Hematopoietic multipotent progenitor cell (in vitro differentiated cells): ENCODE measurements at places on chromosomes 7 and 10. TPM values are rescaled to one million over a fixed set of nuclear protein-coding genes. Genes with fewer than 3 reads are reported as not detected.

- no peak for DNase-seq
Measured at GRCh38 chr10:72098836-72099599, 10.7 kb upstream of the SPOCK2 start.

DNA sequence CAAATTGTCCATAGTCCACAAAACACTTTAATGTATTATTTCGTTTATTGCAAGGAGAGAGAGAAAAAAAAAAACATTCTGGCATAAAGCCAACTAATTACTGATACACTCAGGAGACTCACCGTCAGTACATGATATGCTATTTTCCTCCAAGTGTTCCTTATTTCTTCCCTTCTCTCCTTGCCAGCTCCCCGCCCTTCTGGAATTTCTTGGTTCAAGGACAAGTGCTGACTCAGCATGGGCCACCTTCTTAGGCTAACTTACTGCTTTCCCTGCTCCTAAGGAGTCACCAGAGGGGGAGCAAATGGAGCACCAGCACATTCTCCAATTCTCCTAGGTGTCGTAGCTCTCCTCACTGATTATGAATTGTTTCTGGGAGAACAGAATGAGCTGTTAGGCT is 133.8 kb upstream of the HDAC9 start:
- no peak for DNase-seq

ADAM8 gene
- 146 TPM for total RNA-seq

IQUB gene
- total RNA-seq: under 0.01 TPM

- DNase-seq: no peak
Measured at GRCh38 chr10:2914741-2915140, 152.6 kb upstream of the PFKP start.
